Fibroblast of gingiva (primary cell): ENCODE measurements at places on chromosomes 16 and 17.
A peak's percentile ranks its signal among the peaks of the same experiment; 100 is the strongest.

DNA sequence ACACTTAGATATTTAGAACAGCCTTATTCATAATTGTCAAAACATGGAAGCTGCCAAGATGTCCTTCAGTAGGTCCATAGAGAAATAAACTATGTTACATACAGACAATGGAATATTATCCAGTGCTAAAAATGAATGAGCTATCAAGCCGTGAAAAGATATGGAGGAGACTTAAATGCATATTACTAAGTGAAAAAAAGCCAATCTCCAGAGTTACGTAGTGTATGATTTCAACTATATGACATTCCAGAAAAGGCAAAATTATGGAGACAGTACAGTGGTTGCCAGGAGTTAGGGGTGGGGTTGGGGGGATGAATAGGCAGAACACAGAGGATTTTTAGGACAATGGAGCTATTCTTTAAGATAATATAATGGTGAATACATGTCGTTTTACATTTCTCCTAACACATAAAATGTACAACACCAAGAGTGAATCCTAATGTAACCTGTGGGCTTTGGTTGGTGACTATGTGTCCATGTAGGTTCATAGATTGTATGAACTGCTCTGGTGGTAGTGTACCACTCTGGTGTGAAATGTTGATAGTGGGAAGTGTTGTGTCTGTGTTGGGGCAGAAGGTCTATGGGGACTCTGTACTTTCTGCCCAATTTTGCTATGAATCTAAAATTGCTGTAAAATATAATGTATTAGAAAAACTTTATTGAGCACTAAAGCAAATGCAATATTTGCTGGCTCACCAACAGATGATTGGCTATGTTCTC, 122.6 kb downstream of the USP22 start:
- DNase-seq = no peak

- no peak for DNase-seq
These were observed 549 bp downstream of the SLC26A11 start for GRCh38 chr17:80220736-80221215.

DNA sequence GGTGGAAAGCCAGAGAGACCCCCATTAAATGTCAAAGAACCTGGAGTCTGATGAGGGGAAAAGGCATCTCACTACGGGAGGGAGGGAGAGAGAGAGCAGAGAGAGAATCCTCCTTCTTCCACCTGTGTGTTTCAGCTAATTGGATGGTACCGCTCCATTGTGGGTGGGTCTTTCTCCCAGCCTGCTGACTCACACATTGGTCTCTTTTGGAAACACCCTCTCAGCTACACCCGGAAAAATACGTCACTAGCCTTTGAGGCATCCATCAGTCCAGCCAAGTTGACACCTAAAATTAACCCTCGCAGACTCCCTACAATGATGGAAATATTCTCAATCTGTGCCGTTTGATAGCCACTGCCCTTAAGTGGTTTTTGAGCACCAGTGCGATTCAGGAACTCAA, 100.4 kb downstream of the ELAC2 start:
- no peak for DNase-seq

- no peak for DNase-seq
These were observed 140.2 kb downstream of the PITPNC1 start for GRCh38 chr17:67517325-67517724.

DNA sequence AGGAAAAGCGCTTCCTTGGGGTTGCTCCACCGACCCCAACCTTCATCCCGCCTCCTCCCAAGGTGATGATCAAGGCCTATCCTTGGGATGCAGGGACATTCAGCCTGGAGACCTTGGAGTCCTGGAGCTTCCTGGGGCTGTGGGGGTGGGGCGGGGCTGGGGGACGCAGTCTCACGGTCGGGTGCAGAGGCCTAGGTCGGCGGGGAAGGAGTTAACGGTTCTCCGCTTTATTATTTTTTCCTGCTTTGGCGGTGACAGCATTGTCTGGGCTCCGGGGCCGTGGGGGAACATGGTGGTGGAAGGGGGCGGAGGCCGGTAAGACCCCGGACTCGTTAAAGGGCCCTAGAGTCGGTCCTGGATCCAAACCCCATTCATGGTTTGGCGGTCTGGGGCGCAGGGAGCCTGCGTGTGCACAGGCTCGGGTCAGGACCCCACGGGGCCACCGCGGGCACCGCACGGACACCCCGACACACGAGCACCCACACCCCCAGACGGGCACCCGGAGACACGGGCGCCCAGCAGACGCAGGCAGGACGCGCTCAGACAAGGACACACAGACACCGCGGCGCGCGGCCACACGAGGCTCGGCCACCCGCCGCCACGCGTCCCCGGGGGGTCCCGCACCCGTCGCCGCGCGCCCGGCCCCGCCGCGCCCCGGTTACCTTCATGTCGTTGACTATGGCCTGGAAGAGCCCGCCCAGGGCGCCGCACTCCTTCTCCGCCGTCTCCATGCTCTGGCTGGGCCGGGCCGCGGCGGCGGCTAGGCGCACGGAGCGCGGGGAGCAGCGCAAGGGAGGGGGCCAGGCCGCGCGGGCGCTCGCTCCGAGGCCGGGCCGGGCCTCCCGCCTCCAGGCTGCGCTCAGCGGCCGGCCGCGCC, 554 bp downstream of the MTSS2 start:
- DNase-seq = no peak

- peak; percentile 66 for DNase-seq
These were observed 121.3 kb downstream of the CDH13 start for GRCh38 chr16:82748026-82748425.

DNA sequence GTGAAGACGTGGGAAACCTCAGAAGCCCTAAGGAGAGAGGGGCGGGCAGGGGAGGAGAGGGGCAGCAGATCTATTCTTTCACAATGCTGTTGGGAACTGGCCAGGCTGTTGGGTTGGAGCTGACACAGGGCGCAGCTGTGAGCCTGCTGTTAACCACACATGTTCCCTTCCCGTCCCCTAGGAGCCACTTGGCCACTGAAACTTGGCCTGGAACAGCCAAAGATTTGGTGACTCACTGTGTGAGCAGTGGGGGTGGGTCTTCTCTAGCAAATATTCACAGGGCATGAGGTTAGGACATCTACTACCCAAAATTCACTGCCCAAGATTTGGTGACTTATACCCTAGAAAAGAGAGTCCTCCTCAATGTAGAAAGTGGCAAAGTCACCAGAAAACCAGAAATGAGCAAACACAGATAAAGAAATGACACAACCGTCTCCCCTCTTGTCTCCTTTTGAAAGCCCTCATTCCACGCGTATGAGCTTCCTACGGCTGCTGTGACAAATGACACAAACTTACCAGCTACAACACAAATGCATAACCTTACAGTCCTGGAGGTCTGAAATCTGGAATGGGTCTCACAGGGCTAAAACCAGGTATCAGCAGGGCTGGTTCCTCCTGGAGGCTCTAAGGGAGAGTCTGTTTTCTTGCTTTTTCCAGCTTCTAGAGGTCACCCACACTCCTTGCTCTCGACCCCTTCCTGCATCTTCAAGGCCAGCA, 6.3 kb downstream of the TBC1D16 start:
- peak; percentile 97 for DNase-seq
